ENCODE measurements at places on chromosomes 1 and 21.
A peak's percentile ranks its signal among the peaks of the same experiment; 100 is the strongest.

DNA sequence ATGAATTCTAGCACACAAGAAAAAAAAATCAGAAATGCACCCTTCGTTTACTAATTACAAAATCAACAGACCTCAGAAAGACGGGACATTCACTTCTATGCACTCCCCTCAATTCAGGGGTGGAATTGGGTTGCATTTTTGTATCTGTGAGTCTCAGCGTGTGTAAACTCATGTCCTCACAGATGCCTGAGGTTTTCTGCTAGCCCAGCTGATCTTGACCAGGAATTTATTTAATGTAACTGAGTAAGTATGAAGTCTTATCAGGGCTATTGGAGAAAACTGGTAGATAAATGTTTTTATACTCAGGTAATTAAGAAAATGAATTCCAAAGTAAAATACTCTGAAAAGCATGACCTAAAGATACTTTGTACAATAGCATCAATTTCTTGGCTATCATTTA, 167.7 kb downstream of the RUNX1 start:
- no peak for DNase-seq
- H3K27me3 ChIP-seq = no peaks in the 10 kb centered on the region
- H3K27ac ChIP-seq = no peak overlapping the region
- H3K4me3 ChIP-seq = no peak overlapping the region

GRCh38 chr1:89980605-89981004, 14.3 kb upstream of the ZNF326 start:
- H3K4me3 ChIP-seq = no peak overlapping the region
- H3K36me3 ChIP-seq = no peaks in the 10 kb centered on the region
- no peaks in the 10 kb centered on the region for H3K27me3 ChIP-seq

- no peak overlapping the region for H3K27ac ChIP-seq
- no peaks in the 10 kb centered on the region for H3K36me3 ChIP-seq
- no peaks in the 10 kb centered on the region for H3K27me3 ChIP-seq
- peaks cover 16% of the 10 kb centered on the region for H3K4me1 ChIP-seq
- no peak for DNase-seq
Measured at GRCh38 chr1:230107941-230108340, 40.9 kb downstream of the GALNT2 start.

DNA sequence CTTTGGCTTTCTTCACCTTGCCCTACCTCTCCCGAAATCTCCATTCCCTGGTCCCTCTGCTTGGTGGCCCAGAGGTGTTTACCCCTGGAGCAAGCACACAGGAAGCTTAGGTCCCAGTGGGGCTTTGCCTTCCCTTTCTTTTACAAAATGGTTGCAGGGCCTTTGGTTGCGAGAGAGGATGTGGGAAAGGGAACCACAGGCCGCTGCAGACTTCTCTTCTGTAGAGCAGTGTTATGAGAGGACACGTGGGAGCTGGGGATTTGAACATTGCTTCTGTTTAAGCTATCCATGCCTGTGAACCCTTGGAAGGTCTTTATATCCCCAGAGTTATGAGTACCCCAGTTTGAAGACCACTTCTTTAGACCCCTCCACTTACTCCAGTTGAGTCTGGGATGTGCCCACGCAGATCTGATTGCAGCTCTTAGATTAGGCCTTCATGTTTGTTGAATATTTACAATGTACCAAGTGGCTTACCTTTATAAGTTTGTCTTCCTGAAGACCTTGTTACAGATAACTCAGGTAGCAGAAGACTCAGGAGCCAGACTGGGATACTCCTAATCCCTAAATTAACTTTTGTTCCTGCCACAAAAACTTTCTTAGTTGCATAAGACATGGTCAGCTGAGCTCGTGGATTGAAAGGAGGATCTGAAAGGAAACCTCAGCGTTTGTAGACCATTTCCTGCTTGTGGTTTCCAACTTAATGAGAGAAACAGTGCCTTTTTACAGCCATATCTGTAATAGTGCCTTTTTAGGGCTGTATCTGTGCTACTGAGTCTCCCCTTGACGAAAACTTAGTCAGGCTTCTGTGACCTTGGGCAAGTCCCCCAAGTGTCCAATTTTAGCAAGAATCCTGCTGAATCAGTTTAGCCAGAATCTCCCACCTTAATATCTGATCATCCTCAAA, 21.9 kb upstream of the IVNS1ABP start:
- peaks cover 8% of the 10 kb centered on the region for H3K4me1 ChIP-seq
- H3K4me3 ChIP-seq = no peak overlapping the region
- no peaks in the 10 kb centered on the region for H3K36me3 ChIP-seq
- DNase-seq = no peak
- no peak overlapping the region for H3K27ac ChIP-seq

GRCh38 chr1:174397261-174397660, 50.5 kb upstream of the GPR52 start:
- no peak for DNase-seq
- H3K27me3 ChIP-seq = no peaks in the 10 kb centered on the region
- no peaks in the 10 kb centered on the region for H3K36me3 ChIP-seq
- H3K4me1 ChIP-seq = no peaks in the 10 kb centered on the region
- H3K4me3 ChIP-seq = no peak overlapping the region

- DNase-seq = peak; percentile 55
- no peaks in the 10 kb centered on the region for H3K27me3 ChIP-seq
- no peaks in the 10 kb centered on the region for H3K36me3 ChIP-seq
- no peaks in the 10 kb centered on the region for H3K4me1 ChIP-seq
Measured at GRCh38 chr1:34013958-34014737, 150.3 kb downstream of the HMGB4 start.
